ENCODE measurements at places on chromosomes 4 and X.

GRCh38 chr4:68683034-68683433 is 12.6 kb upstream of the UGT2B15 start:
- no peak for DNase-seq

DNA sequence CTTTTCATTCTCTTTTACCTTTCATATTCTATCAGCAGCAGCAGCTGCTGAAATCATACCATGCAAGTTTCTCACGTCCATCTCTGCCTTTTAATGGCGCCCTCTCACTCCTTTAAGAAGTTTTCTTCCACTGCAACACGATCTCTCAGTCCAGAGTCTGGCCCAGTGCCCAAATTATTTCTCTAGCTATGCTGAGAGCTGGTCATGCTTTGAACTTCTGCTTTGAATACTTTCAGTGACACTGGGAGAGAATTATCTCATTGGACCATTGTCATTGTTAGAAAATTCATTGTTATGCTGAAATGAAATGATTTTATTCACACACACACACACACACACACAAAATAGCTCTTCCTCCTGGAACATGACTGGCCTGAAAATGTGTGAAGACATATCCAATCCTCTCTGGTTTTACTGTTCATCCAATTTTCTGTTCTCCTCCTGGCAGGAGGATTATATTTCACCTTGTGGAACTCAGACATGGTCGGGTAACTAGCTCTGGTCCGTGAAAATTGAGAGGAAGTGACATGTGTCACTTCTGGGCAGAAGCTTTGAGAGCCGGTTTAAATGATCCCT is 1.3 kb upstream of the PDHA1 start:
- no peak for DNase-seq

GRCh38 chrX:81392396-81392795 is 190.5 kb downstream of the SH3BGRL start:
- no peak for DNase-seq

DNA sequence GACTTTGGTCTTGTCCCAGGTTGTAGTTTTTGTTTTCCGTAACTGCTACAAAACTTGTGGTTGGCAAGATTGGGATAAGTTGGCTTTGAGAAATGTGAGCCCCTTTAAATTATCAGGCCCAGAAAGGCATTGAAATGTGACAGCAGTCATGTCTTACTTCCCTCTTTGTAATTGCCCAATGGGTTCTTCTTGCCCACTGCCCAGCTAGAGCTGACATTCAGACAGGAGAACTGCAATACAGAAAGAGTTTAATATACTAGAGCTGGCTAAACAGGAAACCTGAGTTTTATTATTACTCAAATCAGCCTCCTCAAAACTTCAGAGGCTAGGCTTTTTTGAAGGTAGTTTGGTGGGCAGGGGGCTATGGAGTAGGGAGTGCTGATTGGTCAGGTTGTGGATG is 288.3 kb downstream of the ZNF674 start:
- no peak for DNase-seq

GRCh38 chrX:140500441-140500840 is 4.4 kb downstream of the SOX3 start:
- DNase-seq: no peak

GRCh38 chr4:52957835-52958631 is 95.9 kb downstream of the RASL11B start:
- no peak for DNase-seq

DNA sequence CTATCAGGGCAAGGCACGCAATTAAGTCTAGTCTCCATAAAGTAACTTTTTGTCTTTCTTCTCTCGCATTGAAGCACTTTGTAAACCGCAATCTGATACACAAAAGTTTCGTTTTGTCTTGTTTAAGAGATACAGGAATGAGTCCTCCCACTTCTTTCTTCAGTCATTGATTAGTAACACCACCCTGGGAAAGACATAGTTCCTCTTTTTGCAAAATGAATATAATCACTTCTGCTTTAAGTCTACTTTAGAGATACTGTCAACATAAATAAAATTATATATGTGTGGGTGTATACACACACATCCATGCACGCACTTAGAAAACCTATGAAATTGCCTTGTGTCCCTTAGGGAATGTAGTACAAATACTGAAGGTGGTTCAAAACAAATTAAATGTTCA is 11.7 kb downstream of the COQ2 start:
- DNase-seq: no peak

GRCh38 chr4:109424093-109424841 is 9.3 kb upstream of the SEC24B start:
- no peak for DNase-seq

- no peak for DNase-seq
Measured at GRCh38 chrX:152641996-152642395, 4.3 kb downstream of the GABRQ start.

GRCh38 chr4:40173470-40173875 is 23.4 kb upstream of the RHOH start:
- DNase-seq: no peak

- no peak for DNase-seq
Measured at GRCh38 chrX:112769034-112769433, 71.6 kb downstream of the AMOT start.

Data from stimulated activated CD8-positive, alpha-beta memory T cell treated with anti-CD3 and anti-CD28 coated beads, Interleukin-15, amount 100 ng/mL, for 24 hours (primary cell).